WTC11 (cell line): ENCODE measurements at places on chromosomes 4 and X.

- no peak overlapping the region for H3K4me3 ChIP-seq
- no peak overlapping the region for H3K27ac ChIP-seq
- H3K36me3 ChIP-seq: peaks cover 7% of the 10 kb centered on the region; the same call in 1 of the 2 replicates
- H3K4me1 ChIP-seq: peaks cover 14% of the 10 kb centered on the region
- no peak for DNase-seq
Observed at GRCh38 chrX:103417370-103417769, 41.0 kb downstream of the BEX3 start.

- no peak overlapping the region for H3K27ac ChIP-seq
- no peak for DNase-seq
- no peak overlapping the region for H3K4me3 ChIP-seq
Observed at GRCh38 chrX:6012357-6012756, 216.3 kb downstream of the NLGN4X start.

DNA sequence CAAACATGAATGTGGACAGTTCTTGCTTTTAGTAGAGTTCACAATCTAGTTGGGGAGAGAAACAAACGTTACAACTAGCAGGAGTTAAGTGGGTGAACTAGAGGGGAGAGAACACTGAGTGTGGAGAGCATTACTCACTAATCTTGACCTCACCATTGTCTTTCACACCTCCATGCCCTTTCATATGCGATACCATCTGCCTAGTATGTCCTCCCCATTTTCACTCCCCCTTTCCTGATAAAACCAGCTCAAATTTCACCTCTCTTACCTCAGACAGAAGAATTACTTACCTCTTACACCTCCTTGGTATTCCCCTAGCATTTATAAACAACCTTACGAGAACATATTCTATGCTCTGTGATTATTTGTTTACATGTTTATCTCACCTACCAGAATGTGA is 53.6 kb downstream of the LAS1L start:
- H3K27me3 ChIP-seq: no peaks in the 10 kb centered on the region
- H3K4me3 ChIP-seq: peak overlapping the region; percentile 13; the same call in 1 of the 2 replicates

DNA sequence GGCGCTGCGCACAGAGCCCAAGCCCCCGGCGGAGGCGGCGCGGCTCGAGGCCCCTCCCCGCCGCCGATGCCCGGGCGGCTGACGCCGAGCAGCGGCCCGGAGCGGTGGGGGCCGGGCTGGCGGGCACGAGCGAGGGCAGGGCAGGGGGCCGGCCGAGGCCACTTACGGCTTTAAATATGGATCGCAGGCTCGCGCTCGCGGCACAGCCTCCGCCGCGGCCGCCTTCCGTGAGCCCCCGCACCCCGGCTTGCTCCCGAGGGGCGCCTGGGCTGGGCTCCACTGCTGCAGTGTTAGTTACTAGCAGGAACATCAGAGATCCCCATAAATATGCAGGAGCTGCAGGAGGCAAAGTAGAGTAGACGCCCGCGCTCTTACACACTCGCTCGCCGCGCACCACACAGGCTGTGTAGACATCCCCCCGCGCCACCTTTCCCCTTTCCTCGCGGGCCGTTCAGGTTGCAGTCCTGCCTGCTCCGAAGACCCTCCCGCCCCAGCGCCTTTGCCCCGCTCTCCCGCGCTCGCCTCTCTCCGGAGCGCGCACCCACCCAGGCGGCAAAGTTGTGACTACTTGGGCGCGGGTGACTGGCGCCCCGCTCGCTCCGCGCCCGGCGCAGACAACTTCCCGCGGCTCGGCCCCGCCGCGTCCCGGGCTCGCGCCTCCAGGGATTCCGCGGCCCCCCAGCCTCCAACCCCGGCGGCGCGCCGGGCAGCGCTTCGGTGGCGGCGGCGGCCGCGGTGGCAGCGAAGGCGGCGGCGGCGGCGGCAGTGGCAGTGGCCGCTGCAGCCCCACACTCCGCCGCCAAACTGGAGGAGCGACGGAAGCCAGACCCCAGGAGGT is 152.0 kb upstream of the SLC4A4 start:
- H3K36me3 ChIP-seq: no peaks in the 10 kb centered on the region
- DNase-seq: peak; percentile 57
- H3K4me3 ChIP-seq: peak overlapping the region; percentile 80
- H3K27me3 ChIP-seq: peaks cover 47% of the 10 kb centered on the region
- H3K4me1 ChIP-seq: peaks cover 16% of the 10 kb centered on the region

DNA sequence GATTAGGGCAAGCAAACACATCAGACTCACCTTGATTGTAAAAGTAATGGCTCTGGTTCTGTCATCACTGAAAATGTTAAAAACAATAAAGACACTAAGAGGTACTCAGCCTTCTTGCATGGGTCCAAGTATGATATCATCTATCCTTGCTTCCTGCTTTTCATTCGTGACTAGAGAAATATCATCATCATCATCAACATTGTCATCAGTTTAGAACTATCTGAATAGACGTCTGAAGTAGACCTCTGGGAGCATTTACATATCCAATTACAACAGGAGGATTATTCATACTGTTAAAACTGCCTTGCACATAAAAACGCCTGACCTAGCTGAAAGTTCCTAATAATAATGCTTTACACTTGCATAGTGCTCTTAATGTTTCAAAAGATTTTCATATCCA is 9.8 kb upstream of the FRAS1 start:
- no peaks in the 10 kb centered on the region for H3K27me3 ChIP-seq
- H3K36me3 ChIP-seq: no peaks in the 10 kb centered on the region
- no peak overlapping the region for H3K27ac ChIP-seq
- peaks cover 15% of the 10 kb centered on the region for H3K4me1 ChIP-seq

- peaks cover 4% of the 10 kb centered on the region for H3K4me1 ChIP-seq
- DNase-seq: no peak
- no peak overlapping the region for H3K27ac ChIP-seq
- H3K4me3 ChIP-seq: no peak overlapping the region
- H3K36me3 ChIP-seq: peaks cover 5% of the 10 kb centered on the region
Observed at GRCh38 chrX:113892891-113893290, 691.0 kb upstream of the HTR2C start.

DNA sequence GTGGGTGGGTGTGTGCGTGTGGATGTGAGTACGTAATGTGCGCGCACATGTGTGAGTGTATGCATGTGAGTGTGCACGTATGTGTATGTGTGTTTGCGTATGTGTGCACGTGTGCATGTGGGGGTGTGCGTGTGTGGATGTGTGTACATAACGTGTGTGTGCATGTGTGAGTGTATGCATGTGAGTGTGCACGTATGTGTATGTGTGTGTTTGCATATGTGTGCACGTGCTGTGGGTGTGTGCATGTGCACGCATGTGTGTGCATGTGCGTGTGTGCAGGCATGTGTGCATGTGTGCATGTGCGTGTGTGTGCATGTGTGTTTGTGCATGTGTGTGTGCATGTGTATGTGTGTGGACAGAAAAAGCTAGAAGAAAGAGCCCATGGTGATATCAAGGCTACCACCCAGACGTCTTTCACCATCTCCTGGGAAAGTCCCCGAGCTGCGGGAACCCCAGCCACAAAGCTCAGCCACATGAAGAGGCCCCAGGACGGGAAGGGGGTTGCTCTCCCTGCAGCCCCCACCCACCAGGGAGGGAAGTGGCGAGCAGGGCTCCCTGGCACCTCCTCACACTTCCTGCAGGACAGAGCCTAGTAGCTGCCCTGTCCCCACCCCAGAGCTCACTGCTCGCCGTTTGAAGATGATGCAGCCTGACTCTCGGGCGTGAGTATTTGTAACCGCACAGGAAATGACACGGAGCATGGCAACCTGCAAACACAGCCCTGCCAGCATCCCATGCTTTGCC is 108.3 kb downstream of the DCTD start:
- H3K4me3 ChIP-seq: no peak overlapping the region; the same call in 1 of the 2 replicates
- H3K27me3 ChIP-seq: peaks cover 9% of the 10 kb centered on the region
- H3K36me3 ChIP-seq: peaks cover 4% of the 10 kb centered on the region
- peak overlapping the region; percentile 64 for H3K27ac ChIP-seq
- no peak for DNase-seq

DNA sequence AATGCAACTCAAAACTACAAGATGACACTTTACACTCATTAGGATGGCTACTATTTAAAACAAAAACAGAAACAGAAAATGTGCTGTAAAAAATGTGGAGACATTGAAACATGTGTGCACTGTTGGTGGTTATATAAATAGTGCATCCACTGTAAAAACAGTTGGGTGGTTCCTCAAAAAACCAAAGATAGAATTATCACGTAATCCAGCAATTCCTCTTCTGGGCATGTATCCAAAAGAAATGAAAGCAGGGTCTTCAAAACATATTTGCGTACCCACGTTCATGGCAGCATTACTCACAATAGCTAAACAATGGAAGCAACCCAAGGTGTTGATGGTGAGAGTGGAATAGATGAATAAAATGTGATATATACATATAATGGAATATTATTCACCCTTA is 967.2 kb downstream of the TRAM1L1 start:
- peaks cover 3% of the 10 kb centered on the region; the same call in 1 of the 2 replicates for H3K36me3 ChIP-seq
- no peak for DNase-seq
- no peaks in the 10 kb centered on the region for H3K4me1 ChIP-seq
- no peak overlapping the region for H3K4me3 ChIP-seq
- no peaks in the 10 kb centered on the region for H3K27me3 ChIP-seq
- no peak overlapping the region for H3K27ac ChIP-seq

DNA sequence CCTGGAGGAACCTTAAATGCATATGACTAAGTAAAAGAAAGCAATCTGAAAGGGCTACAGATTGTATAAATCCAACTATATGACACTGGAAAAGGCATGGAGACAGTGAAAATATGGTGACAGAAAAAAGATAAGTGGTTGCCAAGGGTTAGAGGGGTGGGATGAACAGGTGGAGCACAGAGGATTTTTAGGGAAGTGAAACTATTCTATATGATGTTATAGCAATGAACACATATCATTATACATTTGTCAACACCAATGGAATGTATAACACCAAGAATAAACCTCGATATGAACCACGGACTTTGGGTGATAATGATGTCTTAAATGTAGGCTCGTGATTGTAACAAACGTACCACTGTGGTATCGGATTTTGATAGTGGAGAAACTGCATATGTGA is 40.7 kb downstream of the NPY5R start:
- no peak for DNase-seq
- H3K4me3 ChIP-seq: no peak overlapping the region
- no peaks in the 10 kb centered on the region for H3K36me3 ChIP-seq
- no peak overlapping the region for H3K27ac ChIP-seq
- peaks cover 25% of the 10 kb centered on the region for H3K4me1 ChIP-seq

- DNase-seq: no peak
- peaks cover 9% of the 10 kb centered on the region for H3K36me3 ChIP-seq
- no peaks in the 10 kb centered on the region for H3K27me3 ChIP-seq
- H3K4me3 ChIP-seq: no peak overlapping the region
- no peak overlapping the region for H3K27ac ChIP-seq
- H3K4me1 ChIP-seq: peaks cover 3% of the 10 kb centered on the region; the same call in 1 of the 2 replicates
Observed at GRCh38 chr4:45294464-45294863, 568.1 kb upstream of the GNPDA2 start.

DNA sequence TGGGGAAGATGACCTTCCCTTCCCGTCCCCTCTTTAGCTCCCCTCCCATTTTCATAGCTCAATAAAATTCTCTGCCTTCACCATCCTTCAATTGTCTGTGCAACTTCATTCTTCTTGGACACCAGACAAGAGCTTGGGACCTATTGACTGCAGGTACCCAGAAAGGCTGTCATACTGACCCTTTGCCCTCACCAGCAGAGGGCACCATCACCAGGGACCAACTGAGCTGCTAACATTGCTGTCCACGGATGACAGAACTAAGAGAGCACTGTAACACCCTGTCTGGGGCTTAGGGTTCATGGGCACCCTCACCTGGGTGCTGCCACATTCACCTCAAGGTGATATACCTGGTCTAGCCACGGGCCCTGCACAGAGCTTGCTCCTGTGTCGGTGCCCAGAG is 141.3 kb upstream of the VCX3B start:
- H3K4me3 ChIP-seq: no peak overlapping the region
- no peaks in the 10 kb centered on the region for H3K27me3 ChIP-seq
- H3K36me3 ChIP-seq: peaks cover 3% of the 10 kb centered on the region; the same call in 1 of the 2 replicates

- peaks cover 38% of the 10 kb centered on the region for H3K4me1 ChIP-seq
- peaks cover 8% of the 10 kb centered on the region for H3K36me3 ChIP-seq
- peaks cover 9% of the 10 kb centered on the region for H3K27me3 ChIP-seq
Observed at GRCh38 chrX:108439961-108440696, 491 bp downstream of the COL4A5 start.

- no peak overlapping the region for H3K27ac ChIP-seq
- H3K4me1 ChIP-seq: peaks cover 18% of the 10 kb centered on the region
Observed at GRCh38 chr4:26174027-26174426, 146.8 kb upstream of the RBPJ start.

- no peak overlapping the region for H3K4me3 ChIP-seq
- peaks cover 37% of the 10 kb centered on the region for H3K4me1 ChIP-seq
- peak; percentile 29 for DNase-seq
- H3K27me3 ChIP-seq: peaks cover 2% of the 10 kb centered on the region; the same call in 1 of the 2 replicates
- peaks cover 29% of the 10 kb centered on the region for H3K36me3 ChIP-seq
Observed at GRCh38 chrX:73850124-73851013, 287.4 kb downstream of the CHIC1 start.

- H3K36me3 ChIP-seq: peaks cover 4% of the 10 kb centered on the region
- H3K4me1 ChIP-seq: peaks cover 16% of the 10 kb centered on the region
- peak; percentile 22 for DNase-seq
- H3K27me3 ChIP-seq: peaks cover 5% of the 10 kb centered on the region
- H3K27ac ChIP-seq: 0 out of 2 replicates have a peak overlapping the region, but pooled peaks have one; percentile 27
Observed at GRCh38 chrX:103211012-103211715, 3.7 kb upstream of the BEX4 start.

DNA sequence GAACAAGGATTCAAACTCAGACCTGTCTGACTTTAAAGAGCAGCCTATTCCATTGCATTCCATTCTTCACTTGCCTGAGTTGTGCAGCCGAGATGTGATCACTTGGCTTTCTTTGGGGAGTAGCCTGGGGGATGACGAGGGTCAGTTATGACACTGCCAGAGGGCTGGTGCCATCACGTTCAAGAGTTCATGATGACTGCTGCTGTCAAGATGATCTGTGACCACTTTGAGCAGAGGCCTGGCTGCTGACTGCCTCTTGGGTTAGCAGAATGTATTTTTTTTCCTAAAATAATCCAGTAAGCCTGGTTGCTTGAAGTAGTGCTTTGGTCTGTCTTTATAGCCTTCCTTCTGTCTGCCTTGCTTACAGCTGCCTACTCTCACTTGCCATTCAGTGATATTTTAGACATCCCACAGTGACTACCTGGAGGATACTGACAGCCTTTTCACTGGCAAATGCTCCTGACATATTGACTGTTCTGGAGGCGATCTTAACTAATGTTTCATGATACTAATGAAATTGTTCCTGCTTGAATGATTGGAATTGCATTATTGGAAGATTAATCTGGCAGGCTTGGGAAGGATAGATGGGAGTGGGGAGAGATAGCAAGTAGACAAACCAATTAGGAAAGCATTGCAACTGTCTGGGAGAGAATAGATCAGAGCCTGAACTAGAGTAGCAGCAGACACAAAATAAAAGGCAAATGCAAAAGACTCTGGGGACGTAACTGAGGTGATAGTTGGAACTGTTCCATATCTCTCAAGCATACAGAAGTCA is 221.6 kb upstream of the LCORL start:
- H3K4me3 ChIP-seq: no peak overlapping the region
- H3K4me1 ChIP-seq: no peaks in the 10 kb centered on the region
- no peaks in the 10 kb centered on the region for H3K36me3 ChIP-seq

- peaks cover 5% of the 10 kb centered on the region; the same call in 1 of the 2 replicates for H3K4me1 ChIP-seq
- H3K4me3 ChIP-seq: no peak overlapping the region
- DNase-seq: no peak
- H3K36me3 ChIP-seq: no peaks in the 10 kb centered on the region
- no peak overlapping the region for H3K27ac ChIP-seq
- H3K27me3 ChIP-seq: no peaks in the 10 kb centered on the region
Observed at GRCh38 chr4:101355767-101356702, 8.7 kb upstream of the PPP3CA start.
